ENCODE measurements at places on chromosomes 11 and 22. TPM values are rescaled to one million over a fixed set of nuclear protein-coding genes. Genes with fewer than 3 reads are reported as not detected.

Gene CECR2
- 0.20 TPM for total RNA-seq

Gene GGTLC2
- total RNA-seq = not detected

Gene NLRP14
- total RNA-seq = 0.24 TPM

Gene C11orf52
- total RNA-seq = not detected

Gene FXYD2
- 8.9 TPM for total RNA-seq

Gene SLC43A1
- total RNA-seq = 12.9 TPM

Gene MRGPRF
- total RNA-seq = not detected

Gene USP2
- 0.15 TPM for total RNA-seq

Gene KRTAP5-1
- total RNA-seq = not detected

Gene SSRP1
- 152 TPM for total RNA-seq

Gene SYT7
- total RNA-seq = not detected

Gene SHISAL1
- total RNA-seq = not detected

Gene TBC1D10A
- 46.7 TPM for total RNA-seq

Gene CABP7
- not detected for total RNA-seq

Gene MALAT1
- total RNA-seq = 8,633 TPM

Gene OR4P4
- total RNA-seq = not detected

Gene TESMIN
- 2.5 TPM for total RNA-seq

Gene WT1
- total RNA-seq = not detected

Gene TRPM5
- not detected for total RNA-seq

Gene KLHDC7B
- total RNA-seq = 12.6 TPM

Gene CCDC73
- not detected for total RNA-seq

Gene NCAM1
- total RNA-seq = 1.2 TPM

Gene SGSM1
- 0.42 TPM for total RNA-seq

Gene CDCA5
- total RNA-seq = 72.1 TPM

Gene UPK2
- not detected for total RNA-seq

Gene TEX54
- total RNA-seq = not detected

Gene DGCR8
- 63.2 TPM for total RNA-seq

Gene CHST1
- not detected for total RNA-seq

Gene TXN2
- 67.6 TPM for total RNA-seq

Gene MIAT
- total RNA-seq = 268 TPM

Gene MMP12
- not detected for total RNA-seq

Gene CDC42BPG
- 0.42 TPM for total RNA-seq

Gene MS4A12
- total RNA-seq = not detected

Gene FXYD6
- not detected for total RNA-seq

Gene BIK
- 0.29 TPM for total RNA-seq

Gene DNAJB7
- total RNA-seq = not detected

Gene ELF5
- not detected for total RNA-seq

Gene CREB3L1
- not detected for total RNA-seq

Gene SLN
- not detected for total RNA-seq

Gene MIEF1
- total RNA-seq = 38.3 TPM

Gene HBG2
- not detected for total RNA-seq

Gene TTLL1
- total RNA-seq = 6.2 TPM

Gene OSM
- total RNA-seq = 193 TPM

Gene GANAB
- total RNA-seq = 285 TPM

Gene SLCO2B1
- total RNA-seq = 0.27 TPM

Gene PPP2R1B
- 49.3 TPM for total RNA-seq

Gene TYR
- not detected for total RNA-seq

Gene OR52N5
- not detected for total RNA-seq

Gene SEC14L6
- not detected for total RNA-seq

Gene OR51B2
- total RNA-seq = not detected

All from T-helper 1 cell treated with Interleukin-12 subunit alpha and Interleukin-12 subunit beta and Interleukin-4 antibody, amounts not matched to agents 30 ng/mL and 1 ng/mL, for 36 hours (primary cell).